ENCODE measurements at places on chromosomes 1 and 21.

DNA sequence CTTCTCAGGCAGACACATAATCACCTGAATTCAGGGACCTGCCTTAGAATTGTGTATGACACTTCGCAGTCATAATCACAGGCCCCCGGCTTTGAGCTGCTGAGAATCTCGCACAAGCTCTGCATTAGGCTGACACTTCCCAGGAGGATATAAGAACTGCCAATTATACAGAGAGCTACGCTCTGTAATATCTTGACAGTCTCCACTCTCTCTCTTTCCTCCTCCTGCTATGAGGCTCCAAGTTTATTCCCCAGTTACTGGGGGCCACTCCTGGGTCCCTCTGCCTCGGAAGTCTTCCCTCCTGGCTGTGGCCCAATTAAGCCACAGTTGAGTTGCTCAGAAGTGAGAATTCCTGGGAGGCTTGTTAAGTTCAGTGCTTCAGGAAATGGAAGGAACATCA, 42.7 kb downstream of the EBNA1BP2 start:
- DNase-seq, result no peak

DNA sequence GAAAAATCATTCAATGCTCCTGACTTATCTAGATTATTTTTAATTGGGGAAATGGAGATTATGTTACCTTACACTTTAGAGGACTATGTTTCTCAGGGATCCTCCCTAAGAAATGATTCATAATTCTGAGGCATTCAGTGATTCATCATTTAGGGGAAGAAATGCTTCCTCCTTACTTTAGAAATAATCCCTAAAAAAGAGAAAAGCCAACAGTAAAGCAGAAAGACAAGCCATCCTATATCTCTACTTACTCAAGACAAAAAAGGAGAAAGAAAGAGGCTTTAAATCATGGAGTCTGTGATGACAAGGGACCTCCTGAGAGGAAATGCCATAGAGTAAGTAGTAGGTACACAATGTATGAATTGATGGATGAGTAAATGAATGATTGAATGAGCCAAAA, 137.0 kb downstream of the BRINP2 start:
- DNase-seq, result no peak

- DNase-seq, result no peak
Measured at GRCh38 chr1:68178821-68179490, 53.4 kb downstream of the WLS start.

- peak; percentile 54 for DNase-seq
Measured at GRCh38 chr1:78176448-78176847, 130.7 kb downstream of the GIPC2 start.

DNA sequence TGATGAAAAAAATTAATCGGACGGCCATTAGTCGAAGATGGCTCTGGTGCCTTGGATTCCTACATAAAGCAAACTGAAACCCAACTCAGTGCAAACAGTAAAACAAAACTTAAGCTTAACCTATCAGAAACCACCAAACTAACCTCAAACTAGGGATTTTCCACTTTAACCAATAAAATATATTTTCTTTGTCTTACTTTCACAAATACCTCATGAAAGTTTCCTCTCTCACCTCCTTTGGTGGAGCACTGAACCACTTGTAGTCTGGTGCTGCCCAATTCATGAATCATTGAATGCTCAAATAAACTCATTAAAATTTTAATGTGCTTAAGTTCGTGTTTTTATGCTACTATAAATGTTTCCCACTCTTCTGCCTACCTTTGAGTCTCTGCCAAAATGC, 7.0 kb downstream of the ADORA3 start:
- DNase-seq, result no peak

GRCh38 chr21:43195121-43196021, 26.6 kb downstream of the CRYAA start:
- DNase-seq, result no peak

DNA sequence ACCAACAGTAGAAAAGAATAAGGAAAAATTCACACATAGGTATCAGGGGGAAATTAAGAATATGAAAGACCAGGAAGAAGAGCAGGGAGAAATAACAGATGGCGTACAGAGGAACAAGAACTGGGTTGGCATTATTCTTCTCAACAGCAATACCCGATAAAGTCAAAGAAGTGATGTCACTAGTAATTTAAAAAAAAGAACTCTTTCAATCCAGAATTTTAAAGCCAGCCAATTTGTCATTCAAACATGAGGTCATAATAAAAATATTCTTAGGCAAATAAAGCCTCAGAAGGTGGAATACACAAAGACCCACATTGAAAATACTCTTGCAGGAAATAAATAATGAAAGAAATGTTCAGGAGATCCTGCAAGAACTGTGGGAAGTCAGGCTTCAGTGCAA, 8.8 kb downstream of the NCMAP start:
- no peak for DNase-seq

Data from GM04503 (cell line).